ENCODE measurements at places on chromosomes 7 and 10.

GRCh38 chr7:95631527-95631926 lies 35.2 kb upstream of the PDK4 start:
- DNase-seq: no peak

GRCh38 chr7:92808635-92809034 lies 27.7 kb downstream of the CDK6 start:
- no peak for DNase-seq

DNA sequence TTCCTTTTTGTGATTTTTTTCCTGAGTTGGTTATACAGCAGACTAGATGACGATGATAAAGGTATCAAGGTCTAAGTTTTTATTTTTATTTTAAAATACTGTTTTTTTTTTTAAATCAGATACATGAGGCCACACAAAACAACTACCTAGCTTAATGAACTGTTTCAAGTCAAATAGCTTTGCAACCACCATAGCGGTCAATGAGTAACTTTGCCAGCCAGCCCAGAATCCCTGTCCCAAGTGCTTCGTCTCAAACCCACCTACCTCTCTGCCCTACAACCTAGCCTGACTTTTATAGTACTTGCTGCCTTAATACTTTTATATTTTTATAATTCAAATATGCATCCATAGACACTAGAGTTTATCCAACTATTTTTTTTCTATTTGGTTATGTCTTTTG lies 676.5 kb downstream of the NRG3 start:
- DNase-seq: no peak

- DNase-seq: no peak
These were observed 67.9 kb downstream of the SGCE start for GRCh38 chr7:94588075-94588474.

GRCh38 chr7:150968056-150968733 lies 9.9 kb downstream of the KCNH2 start:
- DNase-seq: no peak

- no peak for DNase-seq
These were observed 114.4 kb upstream of the SVIL start for GRCh38 chr10:29749150-29749549.

DNA sequence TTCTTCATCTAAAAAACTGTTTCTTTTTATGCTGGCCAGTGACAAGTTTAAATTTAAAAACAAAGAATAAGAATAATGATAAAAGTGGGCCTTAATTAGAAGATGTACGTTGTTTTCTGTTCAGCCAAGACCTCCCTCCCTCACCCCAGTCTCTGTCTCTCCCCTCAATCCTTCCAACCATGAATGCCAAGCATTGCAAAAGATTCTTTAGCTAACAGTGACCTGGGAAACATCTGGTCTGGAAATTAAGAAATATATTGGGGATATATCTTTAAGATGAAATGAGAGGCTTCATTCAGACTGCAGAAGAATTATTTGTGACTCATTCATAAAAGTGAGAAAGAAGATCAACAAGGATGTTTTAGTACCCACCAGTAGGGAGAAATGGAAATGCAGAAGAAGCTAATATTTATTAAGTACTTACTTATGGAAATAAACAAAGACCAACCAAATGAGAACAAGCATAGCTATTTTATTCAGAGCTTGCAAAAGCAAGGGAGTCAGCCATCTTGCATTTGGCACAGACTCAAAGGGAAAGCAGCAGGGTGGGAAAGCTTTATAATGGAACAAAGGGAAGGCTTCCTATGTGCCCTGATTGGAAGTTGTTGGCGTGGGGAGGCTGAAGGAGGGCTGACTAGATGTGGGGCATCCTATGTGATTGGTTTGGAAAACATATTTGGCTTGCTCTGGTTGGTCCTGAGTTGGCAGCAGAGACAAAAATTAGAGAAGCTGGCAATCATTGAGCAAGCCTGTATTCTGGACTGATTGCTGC lies 595.4 kb upstream of the GHITM start:
- no peak for DNase-seq

DNA sequence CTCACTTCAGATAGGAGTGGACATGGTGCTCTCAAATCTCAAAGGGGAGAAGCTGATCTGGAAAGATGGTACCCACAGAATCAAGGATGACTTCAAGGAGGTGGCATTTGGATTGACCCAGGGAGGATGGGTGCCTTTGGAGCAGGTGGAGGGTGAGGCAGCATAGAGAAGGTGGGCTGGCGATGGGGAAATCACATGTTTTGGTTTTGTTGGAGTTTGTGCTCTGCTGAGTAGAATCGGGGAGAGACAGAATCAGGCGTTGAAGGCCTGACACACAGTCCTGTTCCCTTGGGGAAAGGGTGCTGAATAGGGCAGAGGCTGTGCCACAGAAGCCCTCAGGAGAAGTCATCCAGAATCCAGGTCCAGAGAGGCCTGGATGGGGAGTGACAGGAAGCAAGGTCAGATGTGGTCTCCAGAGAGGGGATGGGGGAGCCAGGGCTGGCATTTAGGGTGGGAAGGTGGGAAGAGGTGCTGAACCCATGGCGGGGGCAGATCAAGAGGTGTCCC lies 291.1 kb downstream of the GLRX3 start:
- no peak for DNase-seq

- no peak for DNase-seq
These were observed 497.3 kb downstream of the SORCS3 start for GRCh38 chr10:105138358-105138757.

Measured in lower lobe of right lung (tissue), 2 donors.